ENCODE measurements at places on chromosomes 5 and 9. TPM values are rescaled to one million over a fixed set of nuclear protein-coding genes. Genes with fewer than 3 reads are reported as not detected.
A peak's percentile ranks its signal among the peaks of the same experiment; 100 is the strongest.

BTNL8 gene
- not detected for polyA plus RNA-seq

ZNF367 gene
- 6.5 TPM for polyA plus RNA-seq

DNA sequence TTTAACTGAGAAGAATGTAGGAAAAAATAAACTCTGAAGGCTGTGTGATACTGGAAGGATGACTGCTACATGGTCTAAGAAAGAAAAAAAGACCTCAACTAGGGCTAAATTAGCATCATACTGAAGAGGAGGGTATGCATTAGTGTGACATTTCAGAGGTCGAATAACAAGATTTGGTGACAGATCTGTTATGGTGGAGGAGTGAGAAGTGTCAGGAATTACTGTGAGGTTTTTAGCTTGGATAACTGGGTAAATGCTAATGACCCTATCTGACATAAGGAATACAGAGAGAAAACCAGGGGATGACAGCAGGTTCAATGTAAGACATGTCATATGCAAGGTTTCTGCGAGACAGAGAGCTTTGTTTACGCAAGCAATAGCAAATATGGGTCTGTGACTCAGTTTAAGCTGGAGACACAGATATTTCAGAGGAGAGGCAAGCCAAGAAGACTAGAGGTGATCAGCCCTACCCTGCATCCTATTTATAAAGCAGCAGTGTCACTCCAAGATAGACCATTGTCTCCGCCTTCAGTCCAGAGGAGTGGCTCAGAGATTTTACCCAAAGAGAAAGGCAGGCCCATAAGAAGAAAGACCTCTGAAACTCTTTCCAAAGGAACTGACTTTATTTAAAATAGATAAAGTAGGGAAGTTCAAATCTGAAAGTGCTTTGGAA lies 44.3 kb downstream of the FBN2 start:
- no peak for DNase-seq

GRCh38 chr5:170641589-170642031 lies 137.8 kb downstream of the KCNIP1 start:
- no peak for DNase-seq

- DNase-seq, result peak; percentile 15
Measured at GRCh38 chr9:97740848-97741821, 44.0 kb upstream of the XPA start.

- no peak for DNase-seq
Measured at GRCh38 chr5:3179220-3179619, 416.4 kb upstream of the IRX1 start.

GRCh38 chr9:69719983-69720382 lies 39.8 kb downstream of the PTAR1 start:
- DNase-seq, result no peak

- no peak for DNase-seq
Measured at GRCh38 chr5:139386050-139386438, 2.9 kb upstream of the SLC23A1 start.

DNA sequence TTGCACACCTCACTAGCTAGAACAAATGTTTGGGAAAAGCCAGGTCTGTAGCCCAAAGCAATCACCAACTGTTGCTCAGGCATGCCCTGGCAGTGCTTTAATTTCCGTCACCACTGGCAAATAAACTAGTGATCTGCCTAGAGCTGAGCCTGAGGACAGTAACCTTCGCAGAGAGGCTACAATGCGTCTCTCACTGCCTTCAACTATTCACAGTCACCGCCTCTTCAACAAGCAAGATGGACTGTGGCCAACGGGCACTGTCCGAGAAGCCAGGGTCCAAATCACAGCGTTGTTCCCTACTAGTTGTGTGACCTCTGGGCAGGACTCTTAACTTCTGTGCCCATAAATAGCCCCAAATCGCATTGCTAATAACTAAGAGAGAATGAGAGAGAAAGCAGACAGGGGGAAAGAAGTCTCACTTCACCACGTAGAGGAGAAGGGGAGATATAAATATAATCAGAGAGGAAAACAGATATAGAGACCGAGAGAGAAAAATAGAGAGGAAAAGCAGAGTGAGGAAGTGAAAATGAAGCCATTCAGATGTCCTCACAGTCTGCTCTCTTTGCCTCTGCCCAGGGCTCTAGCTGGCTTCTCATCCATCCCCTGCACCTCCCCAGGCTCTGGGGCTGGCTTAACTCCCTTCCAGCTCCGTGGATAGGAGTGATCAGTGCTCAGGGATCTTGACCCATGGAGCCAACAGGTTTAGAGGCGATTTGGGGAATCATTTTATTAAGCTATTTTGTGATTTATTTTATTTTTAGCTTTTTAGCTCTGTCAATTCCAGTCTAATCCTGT lies 157.9 kb downstream of the ZDHHC21 start:
- no peak for DNase-seq

GRCh38 chr5:6087576-6087975 lies 290.8 kb downstream of the MED10 start:
- DNase-seq, result no peak
